ENCODE measurements at places on chromosomes 2 and 18.

DNA sequence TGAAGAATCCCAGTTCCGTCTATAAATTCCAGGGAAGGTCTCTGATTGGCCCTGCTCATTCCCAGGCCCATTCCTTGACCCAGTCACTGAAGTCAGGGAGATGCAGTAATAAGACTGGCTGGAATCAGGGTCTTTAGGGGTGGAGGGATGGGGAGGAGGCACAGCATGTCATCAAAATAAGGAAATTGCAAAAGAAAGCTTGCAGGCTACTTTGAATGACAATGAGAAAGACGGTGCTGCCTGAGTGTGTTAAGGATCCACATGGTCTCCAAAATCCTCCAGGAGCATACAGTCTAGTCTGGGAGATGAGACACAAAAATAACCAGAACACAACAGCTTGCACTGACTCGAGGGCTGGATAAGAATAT, 2.0 kb upstream of the DES start:
- DNase-seq: no peak

DNA sequence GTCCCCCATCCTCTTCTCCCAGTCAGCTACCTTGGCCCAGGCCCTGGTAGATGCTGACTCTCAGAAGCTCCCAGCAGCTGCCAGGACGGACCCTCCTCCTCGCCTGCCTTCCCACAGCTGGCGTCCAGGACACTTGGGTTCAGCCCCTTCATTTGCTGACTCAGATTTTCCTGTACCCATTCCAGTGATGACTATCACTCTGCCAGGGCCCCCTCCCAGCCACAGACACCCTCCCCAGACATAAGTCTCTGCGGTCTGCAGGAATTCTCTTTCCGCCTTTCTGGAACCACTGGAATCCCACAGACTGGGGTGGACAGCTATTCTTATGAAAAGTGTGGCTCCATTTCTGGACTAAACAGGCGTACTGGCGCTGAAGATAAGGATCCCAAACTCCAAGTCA, 260.3 kb upstream of the EPAS1 start:
- DNase-seq: no peak

DNA sequence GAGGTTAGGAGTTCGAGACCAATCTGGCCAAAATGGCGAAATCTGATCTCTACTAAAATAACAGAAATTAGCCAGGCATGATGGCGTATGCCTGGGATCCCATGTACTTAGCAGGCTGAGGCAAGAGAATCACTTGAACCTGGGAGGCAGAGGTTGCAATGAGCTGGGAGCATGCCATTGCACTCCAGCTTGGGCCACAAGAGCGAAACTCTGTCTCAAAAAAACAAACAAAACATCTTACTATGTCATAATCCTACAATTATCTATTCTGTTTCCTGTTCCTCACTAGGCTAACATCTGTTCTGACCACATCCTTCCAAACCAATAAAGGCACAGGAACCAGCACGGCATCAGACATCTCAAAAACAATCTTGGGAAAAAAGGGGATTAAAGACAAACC, 361.8 kb upstream of the UBE2E3 start:
- DNase-seq: no peak

DNA sequence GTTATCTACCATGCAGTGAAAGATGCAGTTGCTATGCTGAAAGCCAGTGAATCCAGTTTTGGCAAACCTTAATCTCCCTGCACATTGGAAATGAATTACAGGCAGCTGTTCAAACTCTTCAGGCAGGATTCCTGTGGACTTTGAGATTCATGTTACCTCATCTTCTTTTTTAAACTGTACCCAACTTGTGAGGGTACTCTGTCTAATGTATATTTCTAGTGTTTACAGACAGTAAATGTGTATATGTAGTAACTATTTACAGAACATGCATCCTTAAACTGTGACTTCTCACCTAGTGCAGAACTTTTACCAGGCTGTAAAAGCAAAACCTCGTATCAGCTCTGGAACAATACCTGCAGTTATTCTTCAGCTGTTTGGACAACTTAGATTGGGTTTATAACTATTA, 50.9 kb downstream of the KDM3A start:
- DNase-seq: no peak

DNA sequence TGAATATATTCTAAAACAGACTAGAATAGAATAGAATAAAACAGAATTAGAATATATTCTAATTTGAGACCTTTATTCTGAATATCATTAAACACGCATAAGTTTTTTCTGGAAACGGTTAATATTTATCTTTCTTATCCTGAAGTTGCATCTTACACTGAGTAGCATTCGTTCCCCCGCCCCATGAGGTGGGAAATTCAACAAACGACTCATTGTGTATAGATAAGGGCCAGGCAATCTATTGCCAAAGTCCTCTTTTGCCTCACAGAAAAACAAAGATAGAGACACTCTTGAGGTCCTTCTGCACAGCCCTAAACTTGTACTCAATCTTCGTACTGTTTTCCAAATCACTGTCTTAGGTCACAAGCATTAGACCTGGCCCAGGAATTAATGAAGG, 98.1 kb downstream of the COL6A3 start:
- no peak for DNase-seq

GRCh38 chr18:63881851-63882250, 5.7 kb upstream of the SERPINB2 start:
- no peak for DNase-seq

All from stimulated activated CD8-positive, alpha-beta memory T cell treated with anti-CD3 and anti-CD28 coated beads, Interleukin-4, amount 100 ng/mL, for 1 hour (primary cell).